Stimulated activated CD4-positive, alpha-beta T cell treated with anti-CD3 and anti-CD28 coated beads, Interleukin-15, amount 100 ng/mL, for 1 hour (primary cell): ENCODE measurements at places on chromosomes 3 and 15.

DNA sequence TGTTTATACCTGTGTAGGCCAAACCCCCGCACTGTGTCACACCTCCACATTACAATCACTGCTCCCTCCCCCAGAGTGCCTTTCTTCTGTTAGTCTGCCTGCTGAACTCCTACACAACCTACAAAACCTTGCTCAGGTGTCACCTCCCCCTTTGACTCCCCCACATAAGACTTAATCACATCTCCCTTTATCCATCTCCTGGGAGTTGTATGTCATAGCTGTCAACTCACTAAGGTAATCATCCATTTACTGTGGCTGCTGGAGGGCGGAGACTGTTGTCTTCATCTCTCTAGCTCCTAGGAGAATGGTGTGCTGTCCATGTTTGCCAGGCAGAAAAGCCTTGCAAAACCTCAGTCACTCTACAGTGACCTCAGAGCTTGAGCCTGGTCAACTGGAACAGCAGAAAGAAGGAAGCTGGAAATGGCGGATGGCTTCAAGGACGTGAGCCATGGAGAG lies 43.8 kb downstream of the ZNF710 start:
- no peak for DNase-seq

GRCh38 chr3:42013691-42014457 lies 52.0 kb upstream of the ULK4 start:
- peak; percentile 11 for DNase-seq

DNA sequence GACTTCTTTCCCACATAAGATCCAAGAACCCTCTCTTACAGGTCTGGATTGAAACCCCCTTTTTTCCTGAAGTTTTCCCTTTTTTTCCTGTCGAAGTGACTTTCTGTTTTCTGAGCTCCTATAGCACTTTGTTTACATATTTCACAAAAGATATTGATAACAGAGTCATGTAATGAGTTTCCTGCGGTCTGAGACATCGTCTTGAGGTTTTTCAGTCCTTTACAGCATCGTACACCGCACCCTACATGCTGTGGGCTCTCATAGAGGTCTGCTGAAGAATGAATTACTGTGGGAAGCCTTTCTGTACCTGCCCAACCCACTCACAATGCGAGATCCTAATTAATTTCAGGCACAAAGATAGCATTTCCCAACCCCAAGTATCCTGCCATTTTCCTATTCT lies 53.1 kb downstream of the MCF2L2 start:
- no peak for DNase-seq

DNA sequence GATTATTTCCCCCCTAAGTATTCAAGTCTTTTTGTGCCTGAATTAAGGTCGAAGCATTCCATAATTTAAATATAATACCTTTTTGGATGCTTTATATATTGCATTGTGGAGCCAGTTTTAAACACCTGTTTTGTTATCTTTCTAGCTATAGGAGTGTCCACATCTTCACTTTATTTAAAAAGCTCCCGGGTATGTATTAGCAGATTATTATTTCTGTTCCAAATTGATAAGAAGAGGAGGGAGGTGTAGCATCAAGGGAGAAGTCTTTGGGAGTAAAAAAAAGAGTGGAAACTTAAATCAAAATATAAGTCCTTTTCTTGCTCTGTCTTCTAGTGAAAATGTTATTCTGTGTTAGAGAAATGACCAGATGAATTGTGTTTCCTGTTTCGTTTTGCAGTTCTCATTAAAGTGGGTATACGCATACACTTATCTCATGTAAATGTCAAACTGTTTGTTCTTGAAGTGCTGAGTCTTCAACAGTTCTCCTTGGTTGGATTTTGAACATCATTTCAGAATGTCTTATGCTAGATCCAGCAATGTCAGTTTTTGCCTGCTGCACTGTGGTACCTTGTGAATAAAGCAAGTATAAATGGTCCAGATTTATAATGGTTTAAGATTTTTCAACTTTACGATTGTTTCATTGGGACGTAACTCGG lies 105.8 kb downstream of the FNDC3B start:
- DNase-seq, result no peak

GRCh38 chr3:168269001-168269400 lies 173.3 kb upstream of the GOLIM4 start:
- no peak for DNase-seq

DNA sequence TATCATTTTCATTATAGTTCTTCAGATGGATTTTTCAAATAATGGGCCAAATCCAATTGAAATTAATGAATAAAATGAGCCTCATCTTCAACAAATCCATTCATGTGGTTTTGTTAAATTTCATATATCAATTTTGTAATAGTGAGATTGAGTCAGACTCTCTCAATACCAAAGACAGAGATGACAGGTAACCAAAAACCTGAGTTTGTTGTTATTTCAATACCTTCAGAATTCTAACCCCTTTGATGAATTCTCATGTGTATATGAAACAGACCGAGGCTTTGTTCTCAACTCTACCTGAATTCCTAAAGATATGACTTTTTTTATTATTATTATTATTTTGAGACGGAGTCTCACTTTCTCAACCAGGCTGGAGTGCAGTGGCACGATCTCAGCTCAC lies 92.8 kb downstream of the FOXP1 start:
- DNase-seq, result no peak

DNA sequence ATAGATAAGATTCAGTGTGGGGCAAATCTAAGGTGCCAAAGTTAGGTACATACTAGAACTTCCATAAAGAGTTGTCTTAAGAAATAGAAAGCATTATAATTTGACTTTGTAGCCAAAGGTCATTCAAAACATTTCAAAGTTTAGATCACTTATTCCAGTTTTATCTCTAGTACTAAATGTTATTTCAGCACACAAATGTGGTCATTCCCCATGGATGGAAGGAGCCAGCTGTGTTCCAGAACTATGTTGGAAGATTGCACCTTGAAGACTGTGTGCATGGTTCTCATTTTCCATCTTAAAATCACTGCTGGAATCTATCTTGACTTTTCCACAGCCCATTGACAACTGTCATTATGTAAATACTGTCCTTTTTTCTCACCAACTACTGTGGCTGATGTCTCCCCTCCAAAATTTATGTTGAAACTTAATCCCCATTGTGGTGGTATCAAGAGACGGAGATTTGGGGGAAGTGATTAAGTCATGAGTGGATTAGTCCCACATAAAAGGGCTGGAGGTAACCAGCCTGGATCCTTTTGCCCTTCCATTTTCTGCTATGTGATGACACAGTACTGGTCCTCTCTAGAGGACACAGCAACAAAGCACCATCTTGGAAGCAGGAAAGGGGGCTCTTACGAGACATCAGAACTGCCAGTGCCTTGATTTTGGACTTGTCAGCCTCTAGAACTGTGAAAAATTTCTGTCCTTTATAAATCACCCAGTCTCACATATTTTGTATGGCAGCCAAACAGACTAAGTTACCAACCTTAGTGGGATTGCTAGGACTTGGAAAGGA lies 24.0 kb downstream of the TGFBR2 start:
- no peak for DNase-seq

DNA sequence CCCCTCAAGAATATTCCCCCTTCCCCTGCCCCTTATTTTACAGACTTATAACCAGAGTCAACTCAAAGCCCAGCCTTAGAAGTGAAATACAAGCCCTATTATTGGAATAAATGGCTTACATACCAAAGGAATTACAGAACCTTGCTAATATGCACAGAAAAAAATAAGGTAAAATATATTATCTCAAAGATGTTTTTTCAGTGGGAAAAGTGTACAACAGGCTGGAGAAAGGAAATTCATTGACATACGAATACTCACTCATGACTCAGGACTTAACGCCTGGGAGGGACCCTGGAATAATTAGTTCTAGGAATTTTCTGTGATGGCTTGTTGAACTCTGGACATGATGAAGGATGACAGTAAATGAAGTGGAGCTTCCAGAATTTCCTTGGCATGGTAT lies 27.0 kb downstream of the ARL14 start:
- no peak for DNase-seq

- no peak for DNase-seq
Observed at GRCh38 chr3:5644773-5645670, 457.5 kb downstream of the EDEM1 start.

DNA sequence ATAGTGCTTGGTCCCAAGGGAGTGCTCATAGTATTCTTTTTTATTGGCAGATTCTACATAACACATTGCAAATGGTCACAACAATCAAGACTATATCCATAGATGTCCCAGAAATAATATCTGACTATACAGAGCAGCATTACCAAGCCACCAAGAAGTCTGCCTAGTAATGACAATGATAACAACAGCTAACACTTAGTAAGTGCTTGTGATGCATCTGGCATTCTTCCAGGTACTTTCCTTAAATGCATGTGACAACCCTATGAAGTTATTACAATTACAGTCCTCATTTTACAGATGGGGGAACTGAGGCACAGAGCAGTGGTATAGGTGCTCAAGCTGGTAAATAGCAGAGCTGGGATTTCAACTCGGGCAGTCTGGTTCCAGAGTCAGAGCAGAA lies 49.6 kb upstream of the ICE2 start:
- DNase-seq, result no peak

- no peak for DNase-seq
Observed at GRCh38 chr3:123755501-123755900, 128.6 kb downstream of the MYLK start.

GRCh38 chr3:151909681-151910405 lies 36.4 kb downstream of the SUCNR1 start:
- no peak for DNase-seq
